ENCODE measurements at places on chromosomes 6 and 20. TPM values are rescaled to one million over a fixed set of nuclear protein-coding genes. Genes with fewer than 3 reads are reported as not detected.

GRCh38 chr6:25392372-25392771 is 113.2 kb downstream of the CARMIL1 start:
- DNase-seq, result no peak

Gene NCOA3
- total RNA-seq, result 47.1 TPM

Gene TREM2
- 5.2 TPM for total RNA-seq

Gene VIP
- total RNA-seq, result 68.0 TPM

Gene ZNF311
- total RNA-seq, result 0.25 TPM

GRCh38 chr20:53707371-53708055 is 113.9 kb upstream of the ZNF217 start:
- DNase-seq, result no peak

GRCh38 chr6:26003102-26003694 is 40.6 kb downstream of the TRIM38 start:
- DNase-seq, result no peak

- no peak for DNase-seq
These were observed 77.2 kb downstream of the BACH2 start for GRCh38 chr6:90219209-90219985.

DNA sequence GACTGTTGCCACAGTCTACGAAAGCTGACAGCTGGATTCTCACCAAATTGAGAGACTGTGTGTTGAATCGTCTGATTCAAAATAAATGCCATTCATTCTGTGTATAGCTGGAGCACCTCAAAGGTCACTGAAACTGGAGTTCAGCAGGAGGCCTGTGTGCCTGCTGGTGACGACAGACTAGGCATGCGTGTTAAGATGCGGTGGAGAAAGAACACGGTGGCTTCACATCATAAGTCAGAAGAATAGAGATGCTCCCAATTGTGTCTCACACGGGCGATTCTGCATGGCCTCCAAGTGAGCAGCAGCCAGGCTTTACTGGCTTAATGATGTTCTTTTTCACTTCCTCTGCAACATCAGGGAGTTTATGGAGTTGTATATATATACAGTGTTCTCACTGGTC is 32.3 kb downstream of the SNHG17 start:
- DNase-seq, result no peak

Gene NINL
- 11.5 TPM for total RNA-seq

DNA sequence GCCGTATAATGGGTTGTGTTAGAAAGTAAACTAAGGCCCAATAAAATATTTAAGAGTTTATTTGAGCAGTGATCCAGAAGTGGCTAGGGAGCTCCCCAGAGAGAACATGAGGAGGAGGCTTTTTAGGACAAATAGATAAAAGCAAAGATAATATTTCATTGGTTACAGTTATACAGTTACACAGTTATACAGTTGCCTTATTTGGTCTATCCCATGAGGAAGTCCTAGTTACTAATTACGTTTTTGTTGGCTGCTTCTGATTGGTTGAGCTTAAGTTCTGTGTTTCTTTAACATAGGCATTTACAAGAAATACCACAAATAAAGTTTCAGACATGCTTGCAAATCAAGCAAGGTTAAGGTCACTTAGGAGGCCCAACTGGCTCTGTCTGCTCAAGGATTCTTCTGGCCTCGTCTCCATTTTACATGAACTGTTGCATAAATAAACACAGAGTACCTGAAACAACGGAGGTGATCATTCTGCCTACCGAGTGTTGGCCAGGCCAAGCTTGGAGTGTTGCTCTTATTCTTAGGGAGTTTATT is 7.0 kb downstream of the UBD start:
- DNase-seq, result no peak

Gene SLC22A1
- total RNA-seq, result 1.2 TPM

GRCh38 chr20:40309731-40310130 is 379.3 kb downstream of the MAFB start:
- no peak for DNase-seq

DNA sequence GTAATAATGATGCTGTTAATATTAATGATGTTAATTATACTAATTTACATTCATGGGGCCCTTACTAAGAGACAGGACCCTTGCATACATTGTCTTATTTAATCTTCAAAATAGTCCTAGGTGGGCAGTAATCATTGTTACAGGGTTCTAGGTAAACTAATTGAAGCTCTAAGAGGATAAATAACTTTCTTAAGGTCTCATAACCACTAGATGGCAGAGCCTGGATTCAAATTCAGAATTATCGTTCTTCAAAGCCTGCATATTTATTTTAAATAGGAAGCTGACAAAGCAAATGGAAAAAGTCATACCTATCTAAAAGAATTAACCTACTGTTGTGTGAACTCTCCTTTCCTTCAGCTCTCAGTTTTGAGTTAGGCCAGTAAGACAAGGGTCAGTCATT is 23.5 kb downstream of the PTCHD4 start:
- DNase-seq, result no peak

GRCh38 chr6:164085091-164086075 is 670.9 kb downstream of the QKI start:
- no peak for DNase-seq

GRCh38 chr6:11023032-11023431 is 21.1 kb downstream of the ELOVL2 start:
- no peak for DNase-seq

DNA sequence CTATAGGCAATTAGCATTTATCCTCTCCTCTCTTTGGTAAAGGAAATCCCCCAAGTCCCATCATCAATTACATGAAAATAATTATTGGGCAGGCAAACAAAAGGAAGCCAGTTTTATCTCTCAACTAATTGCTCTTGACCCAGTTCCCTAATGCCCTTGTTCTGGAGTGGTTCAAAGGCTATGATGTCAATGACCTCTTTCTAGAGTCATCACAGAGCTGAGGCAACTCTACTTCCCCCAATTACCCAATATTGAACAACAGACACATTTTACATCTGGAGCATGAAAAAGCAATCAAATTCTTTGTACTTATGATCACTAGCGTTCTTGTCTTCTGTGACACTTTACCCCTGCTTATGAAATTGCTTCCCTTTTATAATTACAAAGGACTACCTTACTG is 43.5 kb downstream of the NT5E start:
- DNase-seq, result no peak

DNA sequence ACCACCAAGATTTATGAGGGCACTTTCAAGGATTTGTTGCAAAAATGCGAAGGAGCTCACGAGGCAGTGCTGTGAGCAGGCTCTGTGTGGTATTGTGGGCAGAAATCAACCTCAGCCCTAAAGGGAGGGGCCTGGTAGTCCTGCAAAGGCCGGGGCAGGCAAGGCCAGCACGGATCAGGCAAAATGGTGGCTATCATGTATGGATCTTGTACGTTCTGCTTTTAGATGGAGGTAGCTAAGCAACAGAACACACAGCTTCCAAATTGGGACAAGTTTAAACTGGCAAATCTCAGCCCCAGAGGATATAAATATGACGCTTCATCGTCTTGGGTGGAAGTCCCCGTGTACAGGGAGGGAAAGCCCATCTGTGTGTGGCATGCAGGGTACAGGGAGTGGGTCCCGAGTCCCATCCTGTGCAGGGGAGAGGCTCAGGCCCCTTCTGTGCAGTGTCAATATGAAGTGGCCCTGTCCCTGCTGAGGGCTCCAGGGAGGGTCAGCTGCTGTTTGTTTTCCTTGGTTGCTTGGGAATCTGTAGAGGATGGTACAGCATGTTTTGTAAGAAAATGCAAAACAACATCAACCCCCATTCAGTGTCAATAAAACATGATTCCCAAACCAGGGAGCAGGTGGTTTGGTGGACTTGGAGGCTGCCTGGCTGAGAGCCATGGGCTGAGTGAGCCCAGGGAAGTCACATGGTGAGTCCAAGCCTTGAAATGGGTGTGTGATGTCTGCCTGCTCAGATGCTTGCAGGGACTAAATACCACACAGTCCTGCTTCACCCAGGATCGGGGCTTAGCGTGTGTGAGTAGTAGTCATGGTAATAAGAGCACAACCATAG is 113.0 kb downstream of the SYCP2 start:
- peak; percentile 81 for DNase-seq

- DNase-seq, result no peak
These were observed 94.8 kb upstream of the AFDN start for GRCh38 chr6:167731731-167732422.

- DNase-seq, result no peak
These were observed 74.7 kb upstream of the TNFAIP3 start for GRCh38 chr6:137792160-137793033.

Gene KIAA0408
- total RNA-seq, result 4.7 TPM

- no peak for DNase-seq
These were observed 56.5 kb upstream of the RNF144B start for GRCh38 chr6:18330548-18331081.

Gene PKIB
- 2.7 TPM for total RNA-seq

Gene DUSP22
- total RNA-seq, result 57.5 TPM

- DNase-seq, result peak; percentile 42
These were observed 79.6 kb upstream of the SIRPA start for GRCh38 chr20:1815502-1816085.

Gene MYLK2
- total RNA-seq, result not detected

GRCh38 chr6:85764844-85765243 is 122.2 kb upstream of the SYNCRIP start:
- DNase-seq, result no peak

GRCh38 chr6:56949265-56949664 is 5.6 kb upstream of the BEND6 start:
- DNase-seq, result no peak

Gene OR2J3
- total RNA-seq, result not detected

DNA sequence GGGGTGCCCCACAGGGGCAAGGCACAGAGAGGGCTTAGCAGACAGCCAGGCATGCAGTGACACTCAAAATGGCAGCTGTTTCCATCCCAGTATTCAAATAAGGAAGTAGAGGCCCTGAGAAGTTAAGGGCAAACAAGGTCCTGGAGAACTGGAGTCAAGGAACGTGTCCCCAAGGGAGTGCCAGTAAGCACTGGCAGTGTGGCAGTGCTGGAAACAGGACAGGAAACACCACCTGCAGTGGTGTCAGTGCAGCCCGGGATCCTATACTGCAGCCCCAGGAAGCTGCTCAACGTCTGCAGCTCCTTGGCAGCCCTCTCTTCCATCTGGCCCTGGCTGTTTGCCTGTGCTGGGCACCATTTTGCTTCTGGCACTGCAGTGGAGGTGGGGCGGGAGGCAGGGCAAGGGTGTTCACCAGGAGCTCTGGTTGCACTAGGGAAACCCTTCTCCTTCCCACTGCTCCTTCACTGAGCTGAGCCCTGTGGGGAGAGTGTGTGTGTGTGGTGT is 56.3 kb downstream of the EDN3 start:
- no peak for DNase-seq

DNA sequence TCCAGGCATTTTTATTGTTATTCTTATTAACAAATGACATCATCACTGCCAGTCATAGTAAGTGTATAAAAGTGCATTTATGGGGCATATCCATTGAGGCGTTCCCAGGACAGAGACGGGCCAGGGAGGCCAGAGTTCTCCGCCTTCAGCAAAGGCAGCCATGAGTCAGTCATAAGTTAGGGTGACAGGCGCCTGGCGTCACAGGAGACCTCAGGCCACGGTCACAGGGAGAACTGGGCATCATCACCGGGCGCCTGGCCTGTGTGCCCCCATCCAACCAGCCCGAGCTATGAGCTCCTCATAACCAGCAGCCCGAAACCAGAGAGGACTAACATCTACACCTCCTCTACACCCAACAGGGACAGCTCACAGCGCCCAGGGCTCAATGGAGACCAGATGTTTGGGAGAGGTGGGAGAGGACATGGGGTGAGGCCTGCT is 259.2 kb downstream of the DLL1 start:
- DNase-seq, result peak; percentile 79

DNA sequence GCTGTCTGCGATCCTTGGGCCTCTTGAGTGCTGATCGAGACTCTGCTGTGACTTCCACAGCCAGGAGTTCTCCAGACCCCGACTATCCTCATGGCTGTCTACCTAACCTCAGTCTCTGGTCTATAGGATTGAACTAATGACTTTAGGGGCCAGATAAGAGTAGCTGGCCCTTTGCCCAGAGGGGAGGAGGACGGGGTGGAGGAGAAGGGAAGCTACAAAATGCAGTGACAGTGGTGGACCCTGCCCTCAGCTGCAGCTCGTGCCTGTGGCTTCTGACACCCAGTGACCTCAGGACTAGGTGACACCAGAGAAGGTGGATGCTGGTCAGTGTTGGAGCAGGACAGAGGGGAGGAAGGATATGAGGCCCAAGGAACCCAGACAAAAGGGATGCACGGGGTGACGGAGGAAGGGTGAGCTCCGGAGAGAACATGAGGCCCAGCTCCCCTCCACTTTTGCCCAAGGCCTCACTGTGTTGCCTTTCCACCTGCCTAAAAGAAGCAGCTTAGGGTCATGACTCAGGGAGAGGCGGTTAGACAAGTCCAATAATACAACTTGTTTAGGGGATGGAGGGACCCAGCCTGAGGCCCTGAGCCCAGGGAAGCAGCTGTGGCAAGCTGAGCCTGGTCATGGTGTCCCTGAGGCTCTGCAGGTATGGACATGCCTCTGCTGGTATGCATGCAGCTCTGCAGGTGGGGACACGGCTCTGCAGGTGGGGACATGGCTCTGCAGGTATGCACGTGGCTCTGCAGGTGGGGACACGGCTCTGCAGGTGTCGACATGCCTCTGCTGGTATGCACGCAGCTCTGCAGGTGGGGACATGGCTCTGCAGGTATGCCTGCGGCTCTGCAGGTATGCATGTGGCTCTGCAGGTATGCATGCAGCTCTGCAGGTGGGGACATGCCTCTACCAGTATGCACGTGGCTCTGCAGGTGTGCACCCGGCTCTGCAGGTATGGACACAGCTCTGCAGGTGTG is 67.7 kb downstream of the SYNJ2 start:
- DNase-seq, result no peak

Gene DYNLT2
- total RNA-seq, result 3.2 TPM

DNA sequence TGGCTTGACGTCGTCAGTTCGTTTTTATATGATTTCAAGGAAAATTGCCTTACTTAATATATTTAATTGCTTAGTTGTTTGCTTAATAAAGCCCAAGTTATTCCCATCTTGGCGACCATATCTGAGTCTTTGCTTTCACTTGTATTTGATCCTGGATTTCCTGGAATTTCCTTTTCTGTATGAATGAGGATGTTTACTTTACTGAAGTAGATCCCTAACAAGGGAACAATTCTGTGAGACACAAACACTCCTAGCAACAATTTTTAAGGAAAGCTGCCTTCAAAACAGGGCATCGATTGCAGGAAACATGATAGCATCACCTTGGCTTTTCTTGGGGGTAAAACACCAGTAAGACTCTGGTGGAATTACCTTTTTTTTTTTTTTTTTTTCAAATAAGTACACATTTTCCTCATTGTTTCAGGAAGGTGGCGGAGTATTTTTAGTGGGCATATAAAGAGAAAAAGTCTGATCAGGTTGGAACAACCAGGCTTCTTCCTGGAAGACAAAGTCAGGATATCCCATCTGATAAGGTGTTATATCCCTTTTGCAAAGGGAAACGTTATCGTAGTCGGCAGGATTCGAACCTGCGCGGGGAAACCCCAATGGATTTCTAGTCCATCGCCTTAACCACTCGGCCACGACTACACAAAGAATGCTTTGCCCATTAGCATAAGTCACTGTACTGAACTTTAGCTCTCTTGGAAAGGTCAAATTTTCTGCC is 68.5 kb upstream of the ZNF184 start:
- no peak for DNase-seq

Gene RSPO3
- total RNA-seq, result 14.0 TPM
